ENCODE measurements at places on chromosomes 1 and 21.

DNA sequence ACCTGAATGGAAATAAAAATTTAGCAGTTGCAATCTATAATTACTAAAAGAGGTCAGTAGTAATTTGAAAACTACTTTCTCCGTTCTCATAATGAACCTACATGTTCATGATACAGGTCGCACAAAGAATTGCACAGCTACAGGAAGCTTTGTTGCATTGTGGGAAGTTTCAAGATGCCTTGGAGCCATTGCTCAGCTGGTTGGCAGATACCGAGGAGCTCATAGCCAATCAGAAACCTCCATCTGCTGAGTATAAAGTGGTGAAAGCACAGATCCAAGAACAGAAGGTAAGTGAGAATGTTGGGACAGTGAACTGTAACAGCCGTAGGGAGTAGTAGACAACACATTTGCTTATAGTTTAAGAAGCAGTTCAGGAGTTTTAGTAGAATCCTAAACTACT is 68.8 kb upstream of the BMP8A start:
- no peak for DNase-seq

- no peak for DNase-seq
Measured at GRCh38 chr21:39612233-39613040, at the start of gene B3GALT5. Gene B3GALT5, plus strand, starts transcription at chr21:39612940. Its CDS starts 47,620 bp downstream, at chr21:39660560.

- no peak for DNase-seq
Measured at GRCh38 chr1:35932158-35932636, 1.3 kb downstream of the AGO3 start.

GRCh38 chr1:112247961-112248360 is 148.1 kb upstream of the CTTNBP2NL start:
- no peak for DNase-seq

DNA sequence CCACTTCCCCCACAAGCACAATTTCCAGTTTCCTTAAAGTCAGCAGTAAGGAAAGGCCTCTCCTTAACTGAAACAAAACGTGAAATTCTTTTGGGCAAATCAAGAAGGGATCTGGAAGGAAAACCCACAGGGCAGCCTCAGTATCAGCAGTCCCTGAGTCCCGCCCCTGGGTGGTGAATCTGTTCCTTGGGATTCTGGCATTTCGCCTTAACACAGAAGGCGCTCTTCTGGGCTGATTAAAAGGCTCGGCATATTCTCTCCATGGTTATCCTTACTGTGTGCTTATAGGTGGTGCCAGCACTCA is 12.2 kb upstream of the RAB4A start:
- no peak for DNase-seq

- no peak for DNase-seq
Measured at GRCh38 chr1:55368698-55369097, 153.5 kb upstream of the USP24 start.

- DNase-seq, result no peak
Measured at GRCh38 chr1:182731852-182732575, 47.6 kb upstream of the RGS8 start.

DNA sequence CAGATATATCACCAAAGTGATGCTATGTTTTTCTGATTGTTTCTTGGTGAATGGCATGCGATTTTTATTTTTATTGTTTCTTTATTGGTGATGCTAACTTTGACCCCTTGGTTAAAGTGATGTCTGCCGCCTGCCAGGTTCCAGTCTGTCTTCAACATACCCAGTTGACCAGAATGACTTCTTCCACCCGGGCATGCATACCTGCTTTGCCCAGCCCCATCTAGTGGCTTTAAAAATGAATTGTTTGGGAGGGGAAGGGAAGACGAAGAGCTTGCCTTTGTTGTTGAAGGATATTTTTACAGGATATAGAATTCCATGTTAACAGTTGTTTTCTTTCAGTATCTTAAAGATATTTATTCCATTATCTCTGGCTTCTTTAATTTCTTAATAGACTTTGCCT is 65.1 kb downstream of the ATG4C start:
- DNase-seq, result no peak

DNA sequence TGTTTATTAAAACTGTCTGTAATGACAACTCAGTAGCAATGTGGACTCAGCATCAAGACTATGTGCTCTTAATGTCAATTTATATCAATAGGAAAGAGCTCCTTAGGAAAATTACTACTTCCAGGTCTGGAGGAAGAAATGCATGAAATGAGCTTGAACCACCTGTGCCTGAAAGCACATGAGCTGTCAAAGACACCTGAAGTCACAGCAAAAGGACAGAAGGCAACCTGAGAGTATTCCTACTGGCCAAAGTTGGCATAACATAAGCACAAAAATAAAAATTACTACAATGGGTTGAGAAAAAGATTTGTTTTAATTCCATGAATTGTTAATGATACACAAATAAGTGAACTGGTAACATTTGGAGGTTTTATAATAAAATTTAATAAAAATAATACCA is 13.4 kb upstream of the KRTAP7-1 start:
- DNase-seq, result no peak

DNA sequence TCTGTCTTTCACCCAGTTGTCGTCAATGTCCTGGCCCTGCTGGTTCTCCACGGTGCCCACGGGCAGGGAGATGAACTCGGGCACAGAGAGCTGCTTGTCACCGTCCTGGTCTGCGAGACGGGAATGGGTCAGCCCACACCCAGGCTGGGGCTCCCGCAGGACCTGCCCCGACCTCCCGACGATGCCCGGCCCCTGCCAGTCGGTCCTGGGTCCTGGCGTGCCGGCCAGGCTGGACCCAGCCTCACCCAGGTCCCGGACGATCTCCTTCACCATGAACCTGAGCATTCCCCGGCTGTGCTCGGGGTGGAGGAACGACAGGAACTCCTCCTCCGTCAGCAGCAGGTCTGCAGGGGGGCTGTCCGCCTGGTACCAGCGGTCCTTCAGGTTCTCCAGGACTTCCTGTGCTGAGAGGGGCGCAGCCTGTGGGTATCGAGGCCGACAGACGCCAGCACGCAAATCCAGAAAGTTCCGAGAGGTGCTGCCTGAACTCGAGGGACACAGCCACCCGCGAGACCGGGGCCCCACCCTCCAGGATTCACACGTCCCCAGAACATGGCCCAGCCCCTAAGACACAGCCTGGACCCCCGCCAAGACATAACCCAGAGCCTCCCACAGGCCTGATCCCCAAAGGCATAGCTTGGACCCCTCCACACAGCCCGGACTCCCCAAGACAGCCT is 4.7 kb upstream of the TNFRSF4 start:
- no peak for DNase-seq

- peak; percentile 42 for DNase-seq
Measured at GRCh38 chr1:182786223-182786994, 3.2 kb upstream of the NPL start.

DNA sequence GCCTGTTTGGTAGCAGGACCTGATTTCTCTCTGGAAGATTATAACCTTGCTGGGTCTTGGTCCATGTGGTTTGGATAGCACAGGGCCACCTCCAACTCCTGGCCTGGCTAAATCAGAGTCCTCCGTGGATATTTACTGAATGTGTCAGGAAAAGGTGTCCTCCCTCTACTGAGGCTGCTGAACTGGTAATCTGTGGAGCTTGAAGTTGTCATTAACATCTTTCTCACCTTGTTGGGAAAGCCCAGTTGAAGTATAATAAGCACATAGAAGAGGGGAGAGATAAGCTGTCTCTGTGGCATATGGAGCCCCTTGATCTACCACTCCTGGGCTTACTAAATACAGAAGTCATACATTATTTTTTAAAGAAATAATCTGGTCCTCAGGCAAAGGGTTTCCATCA is 294.3 kb upstream of the B3GALT2 start:
- DNase-seq, result no peak

- no peak for DNase-seq
Measured at GRCh38 chr1:9883585-9884449, 26.3 kb downstream of the CTNNBIP1 start.

DNA sequence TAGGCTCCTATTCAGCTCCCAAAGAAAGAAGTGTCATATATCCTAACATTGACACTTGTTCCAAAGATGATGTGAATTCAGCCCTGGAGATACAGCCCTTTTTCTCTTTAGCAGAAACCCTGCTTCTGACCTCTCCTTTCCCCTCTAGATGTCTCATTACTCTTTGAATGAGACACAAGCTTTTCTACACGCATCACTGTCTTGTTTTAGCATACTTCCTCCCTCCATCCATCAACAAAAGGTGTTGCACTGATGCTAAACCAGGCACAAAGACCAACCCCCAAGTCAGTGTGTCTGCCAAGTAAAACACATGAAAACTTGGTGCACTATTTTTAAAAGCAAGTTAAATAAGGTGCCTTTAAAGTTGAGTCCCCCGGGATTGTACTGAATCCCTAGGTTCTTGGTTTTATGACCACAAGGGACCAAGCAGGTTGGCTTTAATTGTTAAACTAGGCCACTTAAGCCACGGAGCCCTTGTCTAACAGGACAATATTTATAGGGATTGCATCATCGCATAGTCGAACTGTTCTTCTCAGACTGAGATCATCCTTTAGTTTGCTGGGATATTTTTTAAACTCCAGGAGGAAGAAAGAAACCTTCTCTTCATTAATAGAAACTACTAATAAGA is 101.0 kb upstream of the GUCA2B start:
- no peak for DNase-seq

GRCh38 chr1:109864930-109865612 is 45.6 kb upstream of the CSF1 start:
- DNase-seq, result no peak

GRCh38 chr1:111467865-111468716 is 5.7 kb upstream of the C1orf162 start:
- no peak for DNase-seq
